HFFc6 (cell line): ENCODE measurements at places on chromosomes 12 and 14. TPM values are rescaled to one million over a fixed set of nuclear protein-coding genes. Genes with fewer than 3 reads are reported as not detected.

Gene PMCH
- total RNA-seq = not detected in 3 replicates

GRCh38 chr12:75725521-75726111 lies 214.2 kb upstream of the KRR1 start:
- DNase-seq = peak; percentile 71

Gene MYH6
- total RNA-seq = not detected in 3 replicates

DNA sequence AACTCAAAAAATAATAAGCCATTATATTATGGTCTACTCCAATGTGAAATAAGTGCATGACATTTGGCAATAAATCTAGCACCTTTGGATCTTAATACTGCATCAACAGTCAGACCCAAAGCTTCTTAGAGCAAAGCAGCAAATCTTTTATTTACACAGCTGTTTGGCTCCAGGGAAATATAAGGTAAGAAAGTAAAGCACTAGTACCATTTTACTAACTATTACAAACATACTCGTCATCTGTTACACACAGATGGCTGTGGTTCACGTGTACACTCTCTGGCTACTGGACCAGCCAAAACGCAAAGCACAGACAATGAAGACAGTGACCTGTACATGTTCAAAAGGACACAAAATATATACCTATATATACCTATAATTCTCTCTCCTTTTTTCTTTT lies 2.8 kb downstream of the FGD6 start:
- DNase-seq = no peak

- DNase-seq = no peak
These were observed 25.7 kb downstream of the SOAT2 start for GRCh38 chr12:53128780-53129569.

- DNase-seq = no peak
These were observed 381.1 kb downstream of the FLRT2 start for GRCh38 chr14:85911044-85911443.

DNA sequence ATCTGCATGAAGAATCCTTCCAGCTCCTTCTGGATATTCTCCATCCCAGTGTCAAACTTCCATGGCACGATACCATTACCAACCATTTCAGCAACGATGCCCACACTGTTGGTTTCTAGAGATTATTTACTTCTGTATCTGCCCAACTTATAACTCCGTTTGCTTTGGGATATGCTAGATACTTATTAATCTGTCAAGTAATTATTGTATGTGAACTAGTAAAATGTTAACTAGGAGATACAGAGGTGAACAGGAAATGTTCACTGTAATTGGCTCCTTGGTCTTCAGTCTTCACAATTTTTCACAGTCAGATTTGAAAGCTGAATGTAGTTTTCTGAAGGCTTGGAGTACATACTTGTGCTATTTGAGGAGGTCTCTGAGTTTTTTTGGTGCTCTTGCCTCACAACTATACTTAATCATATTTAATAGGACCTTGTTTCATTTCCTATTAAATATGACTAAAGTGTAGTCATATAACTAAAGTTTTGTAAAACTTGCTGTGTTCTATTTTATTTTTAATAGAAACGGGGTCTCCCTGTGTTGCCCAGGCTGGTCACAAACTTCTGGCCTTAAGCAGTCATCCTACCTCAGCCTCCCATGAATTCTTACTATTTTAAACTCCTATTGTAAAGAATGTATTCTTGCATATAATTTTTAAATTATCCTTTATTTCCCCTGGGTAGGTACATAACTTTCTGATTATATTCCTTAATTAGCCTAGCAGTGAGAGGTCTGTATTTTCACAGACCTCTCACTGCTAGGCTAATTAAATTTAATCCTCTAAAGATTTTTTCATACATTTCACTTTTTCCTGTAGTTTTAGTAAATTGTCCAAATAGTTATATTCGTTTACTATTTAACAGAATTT lies 79.7 kb downstream of the FGD4 start:
- no peak for DNase-seq

DNA sequence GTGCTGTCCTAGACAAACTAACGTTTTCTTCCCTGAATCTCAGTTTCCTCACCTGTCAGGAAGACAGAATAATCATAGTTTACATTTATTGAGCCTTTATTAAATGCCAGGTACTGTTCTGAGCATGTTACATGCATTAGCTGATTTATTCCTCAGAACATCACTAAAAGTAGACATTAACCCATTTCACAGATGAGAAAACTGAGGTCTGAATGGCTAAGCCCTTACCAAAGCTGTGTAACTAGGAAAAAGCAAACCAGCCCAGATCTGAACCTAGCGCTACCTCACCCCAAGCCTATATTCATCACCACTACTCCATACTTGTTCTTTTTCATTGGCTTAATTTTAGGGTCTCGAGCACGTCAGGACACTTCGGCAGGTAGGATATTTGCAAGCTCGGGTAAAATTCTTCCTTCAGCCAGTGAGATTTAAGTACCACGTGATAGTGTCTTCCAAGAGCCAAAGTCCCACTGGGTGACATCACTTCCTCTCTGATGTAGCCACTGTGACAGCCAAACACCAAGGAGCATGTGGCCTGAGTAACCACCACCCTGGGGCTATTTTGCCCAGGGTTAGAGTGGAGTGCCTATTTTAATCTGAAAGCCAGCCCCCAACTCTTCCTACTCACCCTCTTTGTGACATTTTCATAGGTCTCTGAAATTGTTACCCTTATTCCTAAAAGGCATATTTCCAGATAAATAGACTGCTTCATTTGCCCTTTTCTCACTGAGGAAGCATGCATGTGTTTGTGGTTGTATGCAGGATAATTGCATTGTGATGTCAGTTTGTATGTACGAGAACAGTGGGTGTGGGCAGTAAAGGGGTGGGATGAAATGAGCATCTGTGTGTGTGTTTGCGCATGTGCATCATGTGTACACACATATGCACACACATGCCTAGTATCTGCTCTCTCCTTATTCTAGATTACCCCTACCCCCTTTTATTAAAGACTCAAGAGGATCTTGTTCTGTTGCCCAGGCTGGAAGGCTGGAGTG lies 62.2 kb upstream of the WSCD2 start:
- no peak for DNase-seq

GRCh38 chr14:99426813-99427346 lies 53.8 kb downstream of the SETD3 start:
- no peak for DNase-seq

Gene DPY19L2
- total RNA-seq = 1.7 to 2.9 TPM (median 1.9 TPM) in 3 replicates

DNA sequence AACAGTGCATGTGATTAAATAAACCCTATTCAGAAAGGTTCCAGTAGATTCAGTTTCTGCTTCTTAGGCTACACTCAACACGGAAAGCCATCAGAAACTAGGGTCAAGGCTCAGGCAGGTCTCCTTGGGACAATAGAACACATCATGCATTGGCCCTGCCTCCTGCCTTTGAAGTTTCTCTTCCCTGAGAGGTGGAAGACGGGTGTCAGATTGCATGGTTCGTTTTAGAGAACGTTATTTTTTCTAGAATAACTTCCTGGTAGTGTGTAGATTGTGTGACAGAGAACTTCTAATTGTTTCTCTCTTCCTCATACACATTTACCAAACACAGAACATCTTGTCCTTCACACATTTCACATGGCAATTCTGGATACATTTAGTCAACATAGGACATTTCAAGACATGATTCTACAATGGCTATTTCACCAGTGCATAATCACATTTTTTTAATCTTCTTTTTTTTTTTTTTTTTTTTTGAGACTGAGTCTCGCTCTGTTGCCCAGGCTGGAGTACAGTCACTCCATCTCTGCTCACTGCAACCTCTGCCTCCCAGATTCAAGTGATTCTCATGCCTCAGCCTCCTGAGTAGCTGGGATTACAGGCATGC lies 106.6 kb upstream of the AMN1 start:
- no peak for DNase-seq

- no peak for DNase-seq
These were observed 18.4 kb downstream of the PWP1 start for GRCh38 chr12:107704041-107704440.

Gene DDX23
- total RNA-seq = 62.1 to 86.3 TPM (median 78.6 TPM) in 3 replicates

DNA sequence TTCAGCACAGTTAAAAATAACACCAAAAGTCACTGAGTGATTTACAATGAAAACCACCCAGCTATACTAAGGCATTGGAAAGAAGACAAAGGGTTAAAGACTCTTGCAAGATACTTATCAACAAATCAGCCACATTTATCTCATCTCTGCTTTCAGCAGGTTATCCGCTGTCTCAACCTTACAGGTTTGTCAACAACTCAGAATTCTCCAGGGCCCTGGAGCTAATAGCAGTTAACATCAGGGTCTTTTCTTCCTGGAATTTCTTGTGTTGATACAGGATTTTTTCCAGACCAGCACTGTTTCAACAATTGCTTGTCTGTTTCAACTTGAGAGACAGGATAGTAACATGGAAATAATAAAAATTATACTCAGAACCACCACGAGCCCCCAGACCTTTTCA lies 3.5 kb downstream of the PKP2 start:
- no peak for DNase-seq

Gene KRT78
- total RNA-seq = 0.30 TPM in 1 of 3 replicates, not detected in the others

- no peak for DNase-seq
These were observed 78.7 kb downstream of the NKX2-1 start for GRCh38 chr14:36441283-36441682.

Gene GLT1D1
- not detected in 3 replicates for total RNA-seq

- DNase-seq = peak; percentile 53
These were observed 19.7 kb downstream of the TSPAN19 start for GRCh38 chr12:85016413-85016812.

Gene KRT75
- not detected in 3 replicates for total RNA-seq

- peak; percentile 17 for DNase-seq
These were observed 1.3 kb downstream of the TRAF3 start for GRCh38 chr14:102778338-102779083.

- no peak for DNase-seq
These were observed 251.1 kb downstream of the MED13L start for GRCh38 chr12:116026346-116026745.

Gene FGF6
- not detected in 2 replicates for total RNA-seq

Gene SHMT2
- total RNA-seq = 126 and 129 TPM in 2 replicates

GRCh38 chr14:101945171-101945570 lies 19.2 kb upstream of the DYNC1H1 start:
- DNase-seq = no peak

DNA sequence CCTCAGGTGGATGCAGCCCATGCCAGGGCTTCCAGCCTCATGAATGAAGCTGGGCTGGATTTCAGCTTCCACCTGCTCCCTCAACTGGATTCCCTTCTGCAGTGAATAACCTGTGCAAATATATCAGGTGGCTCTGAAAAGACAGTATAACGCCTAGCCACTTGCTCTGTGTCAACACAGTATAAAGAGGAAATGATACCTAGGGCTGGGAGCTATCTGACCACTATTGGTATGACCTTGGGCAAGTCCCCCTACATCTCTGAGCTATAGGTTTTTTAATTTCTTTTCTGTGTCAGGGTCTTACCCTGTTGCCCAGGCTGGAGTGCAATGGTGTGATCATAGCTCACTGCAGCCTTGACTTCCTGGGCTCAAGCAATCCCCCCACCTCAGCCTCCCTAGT lies 19.8 kb downstream of the ISM2 start:
- DNase-seq = no peak

Gene CLMN
- 0.02 TPM in 1 of 3 replicates, not detected in the others for total RNA-seq

DNA sequence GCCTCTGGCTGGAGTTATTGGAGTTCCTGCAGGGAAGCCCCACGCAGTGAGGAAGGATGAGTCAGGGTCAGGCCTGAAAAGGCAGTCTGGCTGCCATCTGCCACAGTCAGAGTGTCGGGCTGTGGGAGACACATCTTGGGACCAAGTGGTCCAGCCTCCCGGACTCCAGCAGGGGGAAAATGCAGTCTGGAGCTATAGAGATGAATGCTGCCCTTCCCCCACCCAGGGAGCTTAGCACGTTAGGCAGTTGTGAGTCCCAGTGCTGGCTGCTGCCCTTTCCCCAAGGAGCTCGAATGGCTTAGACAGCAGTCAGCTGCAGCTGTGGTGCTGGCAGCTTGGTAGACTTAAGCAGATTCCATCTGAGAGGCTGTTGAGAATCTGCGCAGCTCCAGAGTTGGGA lies 8.2 kb upstream of the NTS start:
- no peak for DNase-seq

DNA sequence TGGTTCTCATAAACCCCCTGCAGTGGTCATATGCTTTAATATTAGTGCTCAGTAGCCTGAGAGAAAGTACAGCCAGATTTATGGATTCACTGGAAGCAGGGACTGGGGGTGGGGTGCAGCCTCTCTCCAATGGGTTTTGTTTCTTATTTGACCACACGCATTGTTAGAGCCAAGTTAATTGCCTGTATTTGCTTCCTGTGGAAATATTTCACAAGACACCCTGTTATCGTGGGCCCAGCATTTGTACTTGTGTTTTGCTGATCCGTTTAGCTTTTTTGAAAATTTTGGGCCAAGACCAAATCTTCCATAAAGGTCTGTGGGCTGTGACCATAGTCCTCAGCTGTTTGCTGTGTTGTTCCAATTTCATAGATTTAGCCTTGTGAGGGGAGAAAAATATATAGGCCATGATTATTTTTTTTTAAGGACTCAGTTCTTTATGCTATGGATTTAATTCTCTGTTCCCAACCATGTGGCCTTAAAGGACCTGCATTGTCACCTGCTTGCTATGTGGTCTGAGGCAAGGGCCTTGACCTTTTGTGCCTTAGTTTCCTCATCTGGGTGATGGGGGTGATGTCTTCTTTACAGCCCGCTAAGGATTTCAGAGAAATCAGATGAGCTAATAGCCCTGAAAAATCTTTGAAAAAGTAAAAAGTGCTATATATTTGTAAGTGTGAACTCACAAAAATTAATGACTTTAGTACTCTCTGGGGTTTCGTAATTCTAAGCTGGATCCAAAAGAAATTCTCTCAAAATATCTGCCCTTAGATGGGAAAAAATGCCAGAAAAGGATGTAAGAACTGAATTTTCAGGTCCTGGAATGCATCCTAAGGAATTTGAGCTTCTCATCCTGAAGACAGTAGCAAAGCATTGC lies 370.2 kb downstream of the DPF3 start:
- DNase-seq = no peak

- DNase-seq = no peak
These were observed 43.6 kb downstream of the ZCRB1 start for GRCh38 chr12:42282294-42282693.

- no peak for DNase-seq
These were observed 339.3 kb downstream of the PCNX1 start for GRCh38 chr14:71246539-71246938.

Gene AQP6
- total RNA-seq = not detected in 3 replicates

DNA sequence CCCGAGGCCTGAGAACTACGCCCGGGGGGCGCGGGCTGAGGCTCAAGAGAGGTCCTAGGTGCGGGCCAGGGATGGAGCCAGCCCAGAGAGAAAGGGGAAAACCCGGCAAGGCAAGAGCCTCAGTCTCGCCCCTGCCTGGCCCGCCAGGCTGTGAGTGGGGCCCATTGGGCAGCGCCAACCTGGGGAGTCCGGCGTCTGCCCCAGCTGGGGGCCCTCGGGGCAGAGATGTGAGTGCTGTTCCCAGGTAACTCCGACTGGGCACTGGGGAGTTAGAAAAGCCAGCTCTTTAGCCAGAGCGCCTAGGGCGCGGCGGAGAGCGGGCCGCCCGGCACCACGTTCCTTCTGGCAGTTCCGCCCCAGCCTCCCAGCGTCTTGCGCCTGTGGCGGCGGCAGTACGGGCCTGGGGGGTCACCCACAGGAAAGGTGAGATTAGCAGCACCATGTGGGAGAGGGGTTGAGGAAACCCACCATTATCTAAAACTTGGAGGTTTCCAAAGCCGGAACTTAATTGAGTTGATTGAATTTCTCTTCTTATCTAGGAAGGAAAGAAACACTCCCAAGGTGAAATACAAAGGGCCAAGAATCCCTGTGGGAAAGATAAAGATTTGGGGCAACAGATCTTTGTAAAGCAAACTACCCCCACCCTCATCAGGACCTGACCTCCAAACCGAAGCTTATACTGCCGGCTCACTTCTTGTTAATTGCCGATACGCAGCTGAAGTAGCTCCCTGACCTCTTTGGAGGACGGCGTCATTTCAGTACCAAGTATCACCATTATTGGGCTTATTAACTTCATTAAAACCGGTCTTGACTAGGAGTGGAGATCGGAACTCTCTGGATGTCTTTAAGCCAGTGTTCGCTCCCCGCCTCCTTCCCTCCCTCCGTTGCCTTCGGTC lies 11.6 kb downstream of the OTX2 start:
- no peak for DNase-seq
